ENCODE measurements at places on chromosomes 4 and X. TPM values are rescaled to one million over a fixed set of nuclear protein-coding genes. Genes with fewer than 3 reads are reported as not detected.

SH3RF1 gene
- 18.7 TPM for total RNA-seq

BMX gene
- not detected for total RNA-seq

AGA gene
- 69.2 TPM for total RNA-seq

ZNF711 gene
- under 0.01 TPM for total RNA-seq

USP17L18 gene
- total RNA-seq: not detected

VCX3A gene
- not detected for total RNA-seq

RTL3 gene
- total RNA-seq: 0.29 TPM

FRMPD3 gene
- under 0.01 TPM for total RNA-seq

SPANXA1 gene
- not detected for total RNA-seq

ARMCX6 gene
- total RNA-seq: 34.6 TPM

PNMA6F gene
- total RNA-seq: not detected

CT45A3 gene
- total RNA-seq: not detected

USP46 gene
- total RNA-seq: 14.6 TPM

AKAP17A gene
- total RNA-seq: 23.3 TPM

TEX13C gene
- not detected for total RNA-seq

TXK gene
- total RNA-seq: 0.17 TPM

HDAC6 gene
- total RNA-seq: 36.1 TPM

MAP9 gene
- total RNA-seq: 18.9 TPM

SUPT20HL2 gene
- total RNA-seq: not detected

EFHC2 gene
- 0.29 TPM for total RNA-seq

SOWAHB gene
- total RNA-seq: 0.17 TPM

RBM46 gene
- total RNA-seq: 0.15 TPM

ASB5 gene
- total RNA-seq: 1.2 TPM

TECRL gene
- not detected for total RNA-seq

SPANXD gene
- not detected for total RNA-seq

CXCR3 gene
- total RNA-seq: not detected

ATP10D gene
- 25.3 TPM for total RNA-seq

SPANXC gene
- not detected for total RNA-seq

CXCL6 gene
- 3.5 TPM for total RNA-seq

TRPC3 gene
- total RNA-seq: 0.44 TPM

ODAPH gene
- total RNA-seq: not detected

HERC6 gene
- total RNA-seq: 8.7 TPM

SLC4A4 gene
- 22.1 TPM for total RNA-seq

MAGEC3 gene
- not detected for total RNA-seq

CENPI gene
- total RNA-seq: 5.3 TPM

NAP1L5 gene
- 7.0 TPM for total RNA-seq

PLAC1 gene
- 2.2 TPM for total RNA-seq

RAI2 gene
- 2.2 TPM for total RNA-seq

NSD2 gene
- total RNA-seq: 64.0 TPM

DMRTC1 gene
- total RNA-seq: not detected

IDS gene
- 32.1 TPM for total RNA-seq

ZDHHC9 gene
- total RNA-seq: 22.1 TPM

NAA15 gene
- 30.1 TPM for total RNA-seq

HGFAC gene
- not detected for total RNA-seq

TMEM31 gene
- not detected for total RNA-seq

DDIT4L gene
- total RNA-seq: 6.5 TPM

CT45A2 gene
- total RNA-seq: not detected

PABPC1L2A gene
- not detected for total RNA-seq

LIN54 gene
- 20.2 TPM for total RNA-seq

DGKK gene
- not detected for total RNA-seq

AFP gene
- total RNA-seq: 0.15 TPM

MAP3K15 gene
- under 0.01 TPM for total RNA-seq

TRMT2B gene
- total RNA-seq: 18.8 TPM

MXRA5 gene
- 26.8 TPM for total RNA-seq

IDUA gene
- 29.1 TPM for total RNA-seq

ANTXR2 gene
- 133 TPM for total RNA-seq
